Left lung (tissue), 14 donors: ENCODE measurements at places on chromosomes 5 and 9. TPM values are rescaled to one million over a fixed set of nuclear protein-coding genes. Genes with fewer than 3 reads are reported as not detected.

GRCh38 chr5:88090506-88090905 is 178.1 kb downstream of the TMEM161B start:
- no peak for DNase-seq

GRCh38 chr5:180646289-180646962 is 3.0 kb downstream of the FLT4 start:
- no peak for DNase-seq

DNA sequence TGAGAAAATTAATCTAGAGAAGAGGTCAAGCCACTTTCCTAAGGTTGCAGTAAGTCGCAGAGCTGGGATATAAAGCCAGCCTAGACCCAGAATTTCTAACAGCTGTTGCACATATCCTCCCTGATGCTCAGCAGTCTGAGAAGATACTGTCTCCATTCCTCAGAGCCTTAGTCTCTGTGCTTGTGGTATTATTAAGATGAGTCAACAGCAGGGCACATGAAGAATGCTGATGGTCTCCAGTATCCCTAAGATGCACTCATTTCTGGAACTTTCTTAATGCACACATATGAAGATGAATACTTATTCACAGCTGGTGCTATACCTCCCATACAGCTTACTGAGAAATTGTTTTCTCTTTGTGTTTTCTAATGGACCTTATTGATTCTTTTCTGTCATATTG is 32.5 kb downstream of the SGCD start:
- no peak for DNase-seq

- DNase-seq = no peak
Observed at GRCh38 chr5:109939116-109939682, 249.5 kb downstream of the MAN2A1 start.

DNA sequence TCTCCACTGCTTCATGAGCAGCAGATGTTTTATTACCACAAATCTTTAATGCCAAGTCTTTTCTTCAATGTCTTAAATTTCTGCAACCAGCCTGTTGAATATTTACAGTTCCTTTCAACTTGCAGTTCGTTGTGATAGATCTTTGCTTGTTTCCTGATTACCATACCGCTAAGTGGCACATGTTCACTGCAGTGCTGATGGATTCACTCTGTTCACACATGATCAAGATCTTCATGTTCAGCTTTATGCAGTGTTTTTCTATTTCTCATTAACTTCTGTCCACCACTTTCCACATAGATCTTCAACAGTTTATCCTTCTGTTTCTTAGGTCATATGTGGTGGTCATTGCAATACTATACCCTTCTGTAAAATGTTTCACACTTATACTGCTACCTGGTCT is 280.6 kb downstream of the EPB41L4A start:
- DNase-seq = no peak

- peak; percentile 62 for DNase-seq
Observed at GRCh38 chr9:2570615-2571479, 50.7 kb upstream of the VLDLR start.

DNA sequence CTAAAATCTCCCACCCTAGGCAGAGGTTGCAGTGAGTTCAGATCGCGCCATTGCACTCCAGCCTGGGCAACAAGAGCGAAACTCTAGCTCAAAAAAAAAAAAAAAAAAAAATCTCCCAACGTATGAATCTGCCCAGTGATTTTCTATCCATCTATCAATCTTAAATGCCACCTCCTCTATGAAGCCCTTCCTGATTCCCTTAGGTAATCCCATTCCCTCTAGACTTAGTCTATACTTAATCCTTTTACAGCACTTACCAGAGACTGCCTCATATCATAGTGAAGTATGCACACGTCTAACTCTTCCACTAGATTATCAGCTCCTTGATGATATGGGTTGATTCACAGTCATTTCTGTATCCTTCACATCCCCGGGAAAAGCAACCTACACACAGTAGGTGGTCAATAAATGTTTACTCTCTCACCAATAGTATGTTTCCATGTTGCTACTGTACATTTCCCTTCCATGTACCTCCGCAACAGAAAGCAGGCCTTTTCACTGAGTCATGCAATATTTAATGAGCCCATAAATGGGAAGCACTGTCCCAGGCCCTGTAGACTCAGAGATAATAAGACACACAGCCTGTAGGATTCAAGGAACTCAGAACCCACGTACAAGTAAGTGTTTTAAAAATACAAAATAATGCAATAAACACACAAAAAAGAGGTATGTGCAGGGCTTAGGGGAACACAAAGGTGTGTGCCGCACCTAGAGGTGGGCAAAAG is 1.2 kb downstream of the DROSHA start:
- no peak for DNase-seq

- no peak for DNase-seq
Observed at GRCh38 chr5:38509185-38509584, 47.3 kb downstream of the LIFR start.

- no peak for DNase-seq
Observed at GRCh38 chr5:2514484-2514883, 237.0 kb downstream of the IRX2 start.

- DNase-seq = peak; percentile 1
Observed at GRCh38 chr5:89901983-89902382, 507.6 kb downstream of the CETN3 start.

GRCh38 chr5:79408028-79408427 is 105.9 kb downstream of the HOMER1 start:
- no peak for DNase-seq

- DNase-seq = no peak
Observed at GRCh38 chr9:34383904-34384303, 7.2 kb upstream of the MYORG start.

DNA sequence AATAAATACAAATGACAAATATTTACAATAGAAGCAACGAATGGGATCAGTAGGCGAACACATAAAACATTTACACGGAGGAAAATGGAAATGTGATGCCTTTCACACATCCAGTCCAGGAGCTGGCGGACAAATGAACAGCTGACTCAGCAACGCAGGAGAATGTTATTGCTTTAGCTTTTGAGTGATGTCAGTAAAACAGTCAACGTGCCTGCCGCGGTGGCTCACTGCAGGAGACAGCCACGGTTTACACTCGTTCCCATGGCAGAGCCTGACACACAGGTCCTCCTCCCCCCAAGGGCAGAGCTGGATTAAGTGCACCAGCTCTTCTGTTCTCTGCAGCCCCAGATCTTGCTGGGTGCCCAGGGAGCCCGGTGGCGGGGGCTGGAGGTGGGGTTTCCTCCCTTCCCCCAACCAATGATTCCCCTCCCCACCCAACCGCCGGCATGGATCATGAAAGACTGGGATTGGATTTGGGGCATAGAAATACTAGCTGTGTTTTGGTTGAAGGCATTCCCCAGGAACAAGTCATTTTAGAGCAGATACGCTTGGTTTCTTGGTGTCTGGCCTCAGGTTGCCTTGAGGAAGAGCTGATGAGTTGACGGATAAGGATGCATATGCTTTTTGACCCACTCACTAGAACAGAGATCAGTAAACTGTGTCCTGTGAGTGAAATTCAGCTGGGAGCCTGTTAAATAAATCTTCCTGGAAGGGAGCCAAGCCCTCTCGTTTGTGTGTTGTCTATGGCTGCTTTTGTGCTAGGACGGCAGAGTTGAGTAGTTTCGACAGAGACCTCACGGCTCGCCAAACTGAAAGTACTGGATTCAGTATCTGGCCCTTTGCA is 12.5 kb downstream of the STC2 start:
- no peak for DNase-seq

- DNase-seq = no peak
Observed at GRCh38 chr5:90853750-90854149, 295.2 kb downstream of the ADGRV1 start.

Gene C9
- not detected for polyA plus RNA-seq

Gene LCN9
- not detected for polyA plus RNA-seq

Gene ORM2
- 1.9 TPM for polyA plus RNA-seq

Gene BARX1
- not detected for polyA plus RNA-seq

Gene ITK
- 0.69 TPM for polyA plus RNA-seq

Gene KIF4B
- polyA plus RNA-seq = 0.20 TPM

Gene MYOT
- polyA plus RNA-seq = 2.0 TPM

Gene GPBP1
- 165 TPM for polyA plus RNA-seq
